Endodermal cell (in vitro differentiated cells): ENCODE measurements at places on chromosomes 6 and 20.

DNA sequence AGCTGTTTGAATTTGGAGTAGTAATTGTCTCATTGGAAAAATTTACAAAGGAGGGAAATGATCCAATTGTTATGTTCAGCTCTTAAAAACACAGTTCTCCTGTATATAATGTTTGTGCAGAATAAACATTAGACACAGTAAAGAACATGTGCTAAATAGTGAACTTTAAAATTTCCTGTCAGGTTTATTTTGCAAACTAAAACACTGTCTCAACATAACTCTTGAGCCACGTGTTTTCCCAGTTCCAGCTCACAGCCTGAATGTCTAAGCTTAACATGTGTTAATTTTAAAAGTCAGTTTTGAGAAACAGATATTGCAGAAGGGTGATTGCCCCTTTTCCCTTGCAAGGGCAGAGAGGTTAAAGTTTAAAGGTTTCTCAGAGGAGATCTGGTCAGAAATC is 20.6 kb downstream of the EPHA7 start:
- DNase-seq, result no peak

- no peak for DNase-seq
These were observed 18.2 kb downstream of the SCGN start for GRCh38 chr6:25670208-25670607.

GRCh38 chr6:161279677-161280415 is 6.0 kb upstream of the AGPAT4 start:
- DNase-seq, result no peak

GRCh38 chr6:90436403-90436802 is 139.8 kb upstream of the BACH2 start:
- DNase-seq, result no peak

DNA sequence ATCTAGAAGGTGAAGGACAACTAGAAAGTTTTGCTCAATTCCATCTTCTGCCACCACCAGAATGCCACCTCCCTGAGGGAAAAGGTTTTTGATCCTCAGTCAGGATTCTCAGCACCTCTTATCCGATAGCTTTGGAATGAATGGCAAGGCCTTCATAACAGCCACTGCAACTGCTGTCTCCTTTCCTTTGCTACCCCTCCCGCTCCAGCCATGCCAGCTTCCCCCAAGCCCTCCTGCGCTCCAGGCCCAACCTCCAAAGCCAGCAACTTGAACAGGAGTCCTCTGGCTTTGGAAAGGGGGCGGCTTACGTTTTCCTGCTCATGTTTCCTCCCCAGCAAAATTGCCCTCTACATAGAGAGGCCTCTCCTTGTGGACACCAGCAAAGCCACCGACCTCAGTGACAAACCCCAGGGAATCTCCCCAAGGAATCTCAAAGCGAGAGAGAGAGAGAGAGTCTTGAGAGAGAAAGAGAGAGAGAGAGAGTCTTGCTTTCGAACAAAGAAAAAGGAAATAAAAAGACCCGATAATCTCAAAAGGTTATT is 420 bp upstream of the BTN2A1 start:
- DNase-seq, result peak; percentile 79

DNA sequence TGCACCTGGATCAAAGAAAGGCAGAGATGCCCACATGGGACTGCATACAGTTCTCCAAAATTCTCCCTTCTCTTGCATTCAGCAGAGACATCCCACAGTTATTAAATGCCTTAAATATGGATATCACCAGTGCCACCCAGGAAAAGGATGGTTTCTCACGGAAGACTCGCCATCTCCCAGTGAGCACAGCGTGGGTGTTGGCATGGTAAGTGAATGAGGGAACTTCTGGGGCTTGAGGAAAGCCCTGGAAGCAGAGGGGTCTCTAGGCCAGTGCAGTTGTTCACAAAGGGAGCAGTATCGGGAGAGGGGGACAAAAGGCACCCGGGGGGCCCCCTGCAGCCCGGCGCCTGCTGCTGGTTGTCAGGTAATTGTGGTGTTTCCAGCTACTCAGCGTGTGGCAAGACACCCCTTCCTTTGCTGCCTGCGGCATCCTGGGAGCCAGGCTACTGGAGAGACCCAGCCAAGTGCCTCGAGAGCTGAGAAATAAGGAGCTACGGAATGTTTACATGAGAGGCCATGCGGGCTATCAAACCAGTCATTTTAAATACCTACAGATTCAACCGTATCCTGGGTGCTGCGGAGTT is 125.4 kb downstream of the PXDC1 start:
- no peak for DNase-seq

- no peak for DNase-seq
These were observed 6.5 kb downstream of the GSS start for GRCh38 chr20:34949120-34949519.

DNA sequence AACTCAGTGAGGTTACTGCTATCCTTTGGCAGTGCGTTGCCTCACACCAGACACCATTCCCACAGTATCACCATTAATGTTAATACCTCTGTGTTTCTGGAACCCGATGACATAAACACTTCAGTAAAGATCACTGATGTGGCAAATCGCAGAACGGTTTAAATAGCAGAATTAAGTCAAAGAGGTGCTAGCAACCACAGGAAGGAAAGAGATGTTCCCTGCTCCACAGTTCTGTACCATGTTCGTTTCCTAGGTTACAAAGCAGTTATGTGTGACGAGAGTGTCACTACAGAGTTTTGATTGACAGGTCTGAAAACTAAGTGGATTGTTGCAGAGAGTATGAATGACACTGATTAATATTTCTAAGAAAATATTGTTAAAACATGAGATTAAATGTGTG is 272.3 kb downstream of the KHDRBS2 start:
- no peak for DNase-seq

- no peak for DNase-seq
These were observed 153.9 kb downstream of the SOX4 start for GRCh38 chr6:21747441-21747840.

DNA sequence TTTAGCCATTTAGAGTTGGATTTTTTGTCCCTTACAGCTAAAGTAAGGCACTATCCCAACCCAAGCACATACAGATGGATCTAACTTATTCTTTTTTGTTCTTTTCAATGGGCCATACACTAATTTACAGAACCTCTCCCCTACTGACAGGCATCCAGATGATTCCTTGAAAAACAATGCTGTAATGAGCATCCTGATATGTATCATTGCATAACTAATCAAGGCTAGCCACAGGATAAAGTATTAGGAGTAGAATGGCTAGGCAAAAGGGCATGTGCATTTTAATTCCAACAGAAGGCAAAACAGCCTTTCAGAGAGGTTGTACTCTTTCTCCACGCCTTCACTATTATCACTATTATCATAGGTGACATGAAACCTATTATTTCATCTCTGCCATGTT is 54.1 kb downstream of the ELOVL5 start:
- DNase-seq, result no peak

DNA sequence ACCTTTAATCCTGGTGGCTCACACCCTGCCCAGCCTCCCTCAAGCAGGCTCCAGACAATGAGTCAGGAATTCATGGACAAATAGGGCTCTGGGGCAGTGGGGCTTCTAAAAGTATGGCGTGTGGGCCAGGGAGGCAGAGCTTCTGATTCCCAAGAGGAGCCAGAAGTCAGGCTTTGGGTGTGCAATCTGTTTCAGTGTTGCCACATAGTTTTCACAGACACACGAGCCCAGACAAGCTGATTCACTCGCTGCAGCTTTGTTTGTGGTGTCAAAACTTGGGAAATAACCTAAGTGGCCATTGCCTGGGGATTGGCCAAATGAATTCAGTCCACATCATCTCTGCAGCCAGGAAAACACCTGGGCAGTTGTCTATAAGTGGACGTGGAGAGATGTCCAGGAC is 9.2 kb downstream of the PEDS1 start:
- no peak for DNase-seq

DNA sequence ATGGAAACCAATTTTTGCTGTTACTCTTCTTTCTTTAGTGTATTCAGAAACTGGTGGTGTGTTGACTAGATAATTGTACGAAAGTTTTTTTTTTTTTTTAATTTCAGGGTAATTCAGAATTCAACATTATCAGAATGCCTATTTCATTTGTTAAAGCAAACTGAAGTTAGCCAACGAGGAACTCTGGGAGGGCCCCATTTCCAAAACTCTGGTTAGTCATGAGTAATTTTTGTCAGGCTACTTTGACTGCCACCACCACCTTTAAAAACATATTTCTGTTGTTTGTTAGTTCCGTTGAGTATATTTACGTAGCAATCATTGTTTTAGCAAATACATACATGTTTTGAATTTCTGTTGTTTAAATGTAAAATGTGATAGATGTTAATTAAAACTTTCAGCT is 763 bp downstream of the ZKSCAN8 start:
- no peak for DNase-seq

- DNase-seq, result no peak
These were observed 1.3 kb downstream of the CCN5 start for GRCh38 chr20:44716309-44717106.

DNA sequence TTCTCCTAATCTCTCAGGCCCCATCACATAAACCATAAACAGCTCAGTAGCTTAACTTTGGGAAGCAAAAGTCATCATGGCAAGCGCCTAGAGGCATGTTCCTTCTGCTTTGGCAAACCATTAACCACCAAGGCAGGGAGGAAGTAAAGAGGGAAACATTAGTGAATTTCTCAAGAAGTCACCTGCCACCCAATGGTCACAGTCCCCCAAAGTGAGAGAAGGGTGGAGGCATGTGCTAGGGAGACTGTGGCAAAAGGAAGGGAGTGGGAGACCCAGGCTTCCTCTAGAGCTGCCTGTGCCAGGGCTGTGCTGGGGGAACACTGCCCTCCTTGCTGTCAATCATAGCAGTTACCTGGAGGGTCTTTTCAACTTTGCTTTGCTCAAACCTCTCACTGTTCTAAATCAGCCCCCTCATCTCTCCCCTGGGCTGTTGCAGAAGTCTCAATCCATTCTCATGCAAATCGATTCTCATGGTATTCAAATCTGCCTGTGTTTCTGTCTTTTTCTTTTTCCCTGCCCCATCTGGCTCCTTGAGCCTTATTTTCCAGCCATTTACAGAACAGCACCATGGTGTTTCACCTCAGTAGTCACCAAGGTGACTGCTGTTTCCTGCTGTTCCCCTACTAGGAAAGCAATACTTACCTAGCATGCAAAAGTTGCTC is 1.8 kb upstream of the RNF24 start:
- peak; percentile 63 for DNase-seq

- DNase-seq, result peak; percentile 54
These were observed 55.4 kb upstream of the MOXD1 start for GRCh38 chr6:132456700-132457143.

DNA sequence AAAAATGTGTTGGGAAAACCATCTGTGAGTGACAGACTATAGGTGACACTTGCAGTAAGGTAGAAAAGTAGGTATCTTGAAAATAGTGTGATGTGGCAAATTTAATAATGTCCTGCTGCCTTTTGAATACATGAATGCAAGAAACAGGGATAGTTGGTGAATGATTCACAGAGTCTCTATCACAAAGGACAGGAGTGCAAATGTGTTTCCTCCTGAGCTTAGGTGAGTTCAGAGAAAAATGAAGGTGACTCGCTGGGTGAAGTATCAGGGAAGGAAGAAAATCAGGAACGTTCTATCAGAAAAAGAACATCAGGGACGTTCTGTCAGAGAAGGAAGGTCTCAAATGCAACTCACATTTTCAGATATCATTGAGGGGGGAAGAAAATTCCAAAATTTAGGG is 557.8 kb upstream of the SLC35B3 start:
- DNase-seq, result no peak

GRCh38 chr6:89360415-89360999 is 8.0 kb upstream of the UBE2J1 start:
- DNase-seq, result no peak

DNA sequence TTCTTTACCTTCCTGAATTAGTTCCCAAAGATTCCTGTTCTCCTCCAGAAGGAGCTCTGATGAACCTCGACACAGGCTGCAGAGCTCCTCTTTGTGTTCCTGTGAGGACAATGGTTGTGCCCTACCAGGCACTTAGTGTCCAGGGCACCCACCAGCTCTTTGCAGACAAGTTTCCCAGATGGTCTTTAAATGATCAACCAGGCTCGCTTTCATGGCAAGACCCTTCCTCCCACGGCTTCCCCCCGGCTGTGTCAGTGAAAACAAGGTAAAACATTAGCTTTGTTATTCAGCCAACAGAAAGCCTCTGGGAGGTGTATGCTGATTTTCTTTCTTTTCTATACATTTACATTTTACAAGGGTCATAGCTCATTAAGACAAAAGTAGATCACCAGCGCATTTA is 32.3 kb upstream of the CNKSR3 start:
- DNase-seq, result peak; percentile 92

GRCh38 chr6:167505782-167506181 is 180.9 kb downstream of the TTLL2 start:
- DNase-seq, result no peak

DNA sequence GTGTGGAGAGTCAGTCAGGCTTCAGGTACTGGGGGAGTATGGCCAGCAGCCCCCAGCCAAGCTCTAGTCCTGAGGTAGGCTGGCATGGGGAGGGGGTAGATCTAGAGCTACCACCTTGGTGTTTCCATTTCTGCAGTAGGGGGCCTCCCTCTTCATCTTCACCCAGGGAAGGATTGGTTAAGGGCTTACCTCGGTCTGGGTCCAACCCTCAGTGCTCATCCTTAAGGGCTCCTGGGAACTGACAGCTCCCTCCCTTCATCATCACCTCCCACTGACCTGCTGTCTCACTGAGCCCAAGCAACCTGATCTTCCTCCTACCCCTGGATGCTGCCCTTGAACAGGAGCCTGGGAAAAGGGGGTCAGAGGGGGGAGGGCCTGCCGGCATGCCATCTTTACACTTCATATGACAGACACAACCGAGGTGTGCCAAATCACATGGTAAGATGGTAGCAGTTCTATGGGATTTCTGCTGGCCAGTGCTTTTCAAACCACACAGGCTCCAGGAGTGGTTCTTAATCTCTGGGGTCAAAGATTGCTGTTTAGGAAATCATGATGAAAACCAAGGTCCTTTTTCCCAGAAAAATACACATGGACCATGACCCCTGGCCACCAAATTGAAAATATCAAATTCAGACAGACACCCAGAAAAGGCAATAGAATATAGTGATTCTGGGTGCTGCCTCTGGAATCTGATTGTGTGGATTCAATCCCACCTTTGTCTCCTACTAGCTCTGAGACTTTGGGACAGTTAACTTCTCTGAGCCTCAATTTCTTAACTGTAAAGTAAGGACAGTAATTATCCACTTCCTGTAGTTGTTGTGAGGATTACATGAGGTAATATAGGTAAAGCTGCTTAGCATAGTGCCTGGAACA is 3.0 kb downstream of the TP53INP2 start:
- no peak for DNase-seq

- DNase-seq, result no peak
These were observed 14.7 kb downstream of the UNC93A start for GRCh38 chr6:167305796-167306195.

GRCh38 chr6:56787209-56787608 is 144.5 kb upstream of the DST start:
- no peak for DNase-seq
